Naive thymus-derived CD8-positive, alpha-beta T cell (primary cell): ENCODE measurements at places on chromosomes 6 and 20.

- H3K27me3 ChIP-seq, result peaks cover 13% of the 10 kb centered on the region
- no peak overlapping the region for H3K4me3 ChIP-seq
- H3K27ac ChIP-seq, result no peak overlapping the region
- no peaks in the 10 kb centered on the region for H3K4me1 ChIP-seq
These were observed 27.4 kb upstream of the LRRN4 start for GRCh38 chr20:6081236-6081635.

DNA sequence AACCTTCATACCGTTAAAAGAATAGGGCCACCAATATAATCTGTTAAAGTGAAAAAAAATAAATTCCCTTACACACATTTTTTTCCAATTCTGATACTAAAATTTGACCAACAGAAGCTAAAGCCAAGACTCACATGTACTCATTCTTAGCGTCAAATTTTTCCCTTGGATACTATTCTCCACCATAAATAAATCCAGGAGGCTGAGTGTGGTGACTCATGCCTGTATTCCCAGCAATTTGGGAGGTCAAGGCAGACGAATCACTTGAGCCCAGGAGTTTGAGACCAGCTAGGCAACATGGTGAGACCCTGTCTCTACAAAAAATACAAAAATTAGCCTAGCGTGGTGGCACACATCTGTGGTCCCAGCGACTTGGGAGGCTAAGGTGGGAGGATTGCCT lies 43.9 kb downstream of the SCML4 start:
- DNase-seq, result no peak
- no peak overlapping the region for H3K27ac ChIP-seq
- H3K4me1 ChIP-seq, result peaks cover 23% of the 10 kb centered on the region
- H3K27me3 ChIP-seq, result no peaks in the 10 kb centered on the region
- no peak overlapping the region for H3K4me3 ChIP-seq

- DNase-seq, result no peak
- no peak overlapping the region for H3K4me3 ChIP-seq
- H3K27me3 ChIP-seq, result no peaks in the 10 kb centered on the region
- no peak overlapping the region for H3K27ac ChIP-seq
These were observed 3.0 kb upstream of the ZNF335 start for GRCh38 chr20:45974896-45975565.

GRCh38 chr6:87684895-87685654 lies 17.0 kb downstream of the AKIRIN2 start:
- H3K36me3 ChIP-seq, result peaks cover 4% of the 10 kb centered on the region
- DNase-seq, result no peak
- H3K4me1 ChIP-seq, result peaks cover 21% of the 10 kb centered on the region
- no peak overlapping the region for H3K4me3 ChIP-seq

- H3K27ac ChIP-seq, result no peak overlapping the region
- no peaks in the 10 kb centered on the region for H3K36me3 ChIP-seq
These were observed 31.5 kb downstream of the PMEPA1 start for GRCh38 chr20:57678340-57678739.

DNA sequence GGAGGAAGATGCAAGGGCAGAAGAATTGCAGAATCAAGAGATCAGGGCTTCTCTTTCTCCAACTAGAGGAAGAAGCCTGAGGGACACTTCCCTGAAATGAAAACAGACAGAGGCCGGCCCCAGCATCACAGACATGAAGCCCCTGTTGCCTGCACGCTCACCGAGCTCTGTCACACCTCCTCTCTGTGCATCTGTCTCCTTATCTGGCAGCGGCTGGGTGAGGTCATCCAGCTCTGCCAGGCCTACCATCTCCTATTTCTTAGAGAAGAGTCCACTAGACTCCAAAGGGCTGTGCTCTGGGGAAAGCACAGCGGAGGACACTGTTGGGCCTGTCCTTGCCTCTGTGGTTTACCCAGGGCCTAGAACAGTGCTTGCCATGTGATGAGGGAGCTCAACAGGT lies 71.9 kb upstream of the MLN start:
- peaks cover 4% of the 10 kb centered on the region for H3K4me1 ChIP-seq
- H3K4me3 ChIP-seq, result no peak overlapping the region
- no peak for DNase-seq

DNA sequence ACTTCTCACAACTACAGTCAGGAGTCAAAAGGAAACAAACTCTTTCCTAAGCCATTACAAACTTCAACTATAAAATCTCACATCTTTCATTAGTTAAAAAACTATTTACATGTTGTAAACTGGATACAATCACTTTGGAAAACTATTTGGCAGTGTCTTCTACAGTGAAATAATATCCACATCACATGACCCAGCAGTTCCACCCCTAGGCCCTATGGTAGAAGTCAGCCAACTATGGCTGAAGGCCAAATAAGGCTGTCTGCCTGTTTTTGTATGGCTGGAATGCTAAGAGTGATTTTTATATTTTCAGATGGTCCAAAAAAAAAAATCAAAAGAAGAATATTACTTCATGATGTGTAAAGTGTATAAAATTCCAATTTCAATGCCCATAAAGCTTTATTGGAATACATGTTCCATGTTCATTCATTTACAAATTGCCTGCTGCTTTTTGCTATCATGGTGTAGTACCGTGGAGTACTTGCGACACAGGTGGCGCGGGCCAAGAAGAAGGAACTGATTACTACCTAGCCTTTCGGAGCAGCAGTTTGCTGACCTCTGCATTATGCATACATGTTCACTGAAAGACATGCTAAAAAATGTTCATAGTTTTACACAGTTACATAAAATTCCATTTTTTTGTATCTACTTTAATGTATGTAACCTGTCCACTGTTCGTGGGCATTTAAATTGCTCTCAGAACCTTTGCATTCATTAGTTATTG lies 129.0 kb downstream of the KIF16B start:
- no peaks in the 10 kb centered on the region for H3K27me3 ChIP-seq
- H3K27ac ChIP-seq, result no peak overlapping the region
- H3K36me3 ChIP-seq, result peaks cover 29% of the 10 kb centered on the region
- no peak overlapping the region for H3K4me3 ChIP-seq
- DNase-seq, result no peak
- H3K4me1 ChIP-seq, result peaks cover 11% of the 10 kb centered on the region

GRCh38 chr6:13694562-13694961 lies 17.1 kb downstream of the RANBP9 start:
- H3K27ac ChIP-seq, result peak overlapping the region; percentile 60
- no peak for DNase-seq
- H3K36me3 ChIP-seq, result peaks cover 30% of the 10 kb centered on the region
- no peaks in the 10 kb centered on the region for H3K27me3 ChIP-seq
- no peak overlapping the region for H3K4me3 ChIP-seq
- peaks cover 62% of the 10 kb centered on the region for H3K4me1 ChIP-seq

DNA sequence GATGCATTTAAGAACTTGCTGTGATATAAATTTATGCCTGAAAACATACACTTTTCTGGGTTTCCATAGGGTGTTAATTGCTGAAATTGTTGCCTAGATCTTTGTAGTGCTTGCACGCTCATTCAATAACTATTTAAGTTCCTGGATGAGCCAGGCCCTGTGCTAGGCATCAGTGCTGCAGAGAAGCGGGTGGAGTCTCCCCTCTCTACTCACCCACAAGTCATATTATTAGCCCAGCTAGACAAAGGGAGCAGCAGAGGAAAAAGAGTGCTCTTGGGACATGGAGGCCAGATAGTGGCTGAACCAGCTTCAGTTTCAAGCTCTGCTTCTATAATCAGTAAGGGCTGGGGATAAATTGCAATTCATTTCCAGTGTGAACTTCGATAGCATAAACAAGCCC lies 329.1 kb downstream of the TFAP2B start:
- no peak overlapping the region for H3K4me3 ChIP-seq
- no peaks in the 10 kb centered on the region for H3K4me1 ChIP-seq
- H3K36me3 ChIP-seq, result no peaks in the 10 kb centered on the region
- H3K27me3 ChIP-seq, result no peaks in the 10 kb centered on the region
- H3K27ac ChIP-seq, result no peak overlapping the region

DNA sequence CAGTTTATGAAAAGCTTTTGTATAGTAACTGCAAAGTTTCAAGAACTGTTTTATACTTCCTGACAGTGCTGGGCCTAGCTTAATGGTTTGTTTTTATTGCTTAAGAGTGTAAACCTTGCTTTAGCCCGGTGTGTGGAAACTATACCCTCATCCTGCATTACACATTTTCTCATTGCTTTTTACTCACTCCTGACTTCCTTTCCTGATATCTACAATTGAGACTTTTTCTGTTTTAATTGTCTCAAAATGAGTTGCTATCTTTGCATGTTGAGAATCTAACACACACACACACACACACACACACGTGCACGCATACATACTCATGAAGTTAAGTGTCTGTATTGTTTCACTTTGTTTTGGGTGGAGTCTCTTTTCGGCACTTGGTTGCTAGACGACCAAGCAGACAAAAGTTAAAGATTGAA lies 16.7 kb downstream of the BMP2 start:
- H3K27me3 ChIP-seq, result peaks cover 3% of the 10 kb centered on the region
- H3K4me3 ChIP-seq, result no peak overlapping the region
- no peak for DNase-seq
- H3K36me3 ChIP-seq, result no peaks in the 10 kb centered on the region

DNA sequence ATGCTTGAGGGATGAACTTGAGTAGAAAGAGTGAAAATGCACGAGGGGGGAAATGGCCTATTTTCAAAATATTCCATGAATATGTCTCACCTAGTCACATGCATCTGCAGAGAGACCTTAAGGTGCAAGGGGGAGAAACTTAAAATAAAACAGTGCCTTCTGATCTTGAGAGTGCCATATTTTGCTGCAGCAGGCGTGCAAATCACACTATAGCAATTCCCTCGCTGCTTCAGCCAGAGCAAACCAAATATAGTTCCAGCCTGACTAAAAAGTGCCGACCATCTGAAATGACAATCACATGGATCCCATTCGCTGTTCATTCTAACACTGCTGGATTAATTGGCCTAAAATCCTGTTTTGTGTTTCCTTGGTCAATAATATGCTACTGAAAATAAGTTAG lies 26.3 kb downstream of the KIAA0319 start:
- H3K4me3 ChIP-seq, result no peak overlapping the region
- no peak overlapping the region for H3K27ac ChIP-seq
- H3K4me1 ChIP-seq, result no peaks in the 10 kb centered on the region
- H3K27me3 ChIP-seq, result no peaks in the 10 kb centered on the region

DNA sequence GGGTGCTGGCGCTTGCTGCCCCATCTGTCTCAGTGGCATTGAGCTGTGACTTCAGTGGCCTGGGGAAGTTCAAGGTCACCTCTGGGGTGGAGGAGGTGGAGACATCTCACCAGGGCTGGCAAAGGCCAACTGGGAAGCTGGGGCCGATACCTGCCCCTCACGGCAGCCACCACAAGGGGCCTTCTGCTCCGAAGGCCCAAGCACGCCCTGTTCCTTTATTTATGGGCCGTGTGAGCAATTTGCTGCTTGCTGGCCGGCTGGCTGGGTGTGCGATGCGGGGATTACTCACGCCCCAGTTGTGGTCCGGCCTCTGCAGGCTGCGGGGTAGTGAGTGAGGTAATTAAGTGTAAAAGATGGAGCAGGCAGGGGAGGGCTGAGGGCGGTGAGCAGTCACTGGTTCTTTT lies 13.2 kb upstream of the SCRT2 start:
- H3K4me3 ChIP-seq, result no peak overlapping the region
- DNase-seq, result no peak
- no peaks in the 10 kb centered on the region for H3K4me1 ChIP-seq

- peaks cover 14% of the 10 kb centered on the region for H3K4me1 ChIP-seq
- H3K27ac ChIP-seq, result peak overlapping the region; percentile 7
- H3K36me3 ChIP-seq, result peaks cover 8% of the 10 kb centered on the region
- peak overlapping the region; percentile 8 for H3K4me3 ChIP-seq
- peak; percentile 7 for DNase-seq
- no peaks in the 10 kb centered on the region for H3K27me3 ChIP-seq
These were observed 42.3 kb downstream of the SLC22A23 start for GRCh38 chr6:3414327-3415081.

DNA sequence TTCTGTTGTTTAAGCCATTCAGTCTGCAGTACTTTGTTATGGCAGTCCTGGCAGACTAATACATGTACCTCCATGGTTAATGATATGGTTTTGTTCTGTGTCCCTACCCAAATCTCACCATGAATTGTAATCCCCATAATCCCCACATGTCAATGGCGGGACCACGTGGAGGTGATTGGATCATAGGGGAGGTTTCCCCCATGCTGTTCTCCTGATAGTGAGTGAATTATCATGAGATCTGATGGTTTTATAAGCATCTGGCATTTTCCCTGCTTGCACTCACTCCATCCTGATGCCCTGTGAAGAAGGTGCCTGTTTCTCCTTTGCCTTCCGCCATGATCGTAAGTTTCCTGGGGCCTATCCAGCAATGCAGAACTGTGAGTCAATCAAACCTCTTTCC lies 57.5 kb upstream of the NT5E start:
- H3K36me3 ChIP-seq, result no peaks in the 10 kb centered on the region
- DNase-seq, result no peak
- H3K4me1 ChIP-seq, result peaks cover 9% of the 10 kb centered on the region
- no peak overlapping the region for H3K4me3 ChIP-seq

GRCh38 chr6:119735530-119735929 lies 386.0 kb upstream of the MAN1A1 start:
- H3K4me3 ChIP-seq, result no peak overlapping the region
- H3K27me3 ChIP-seq, result no peaks in the 10 kb centered on the region
- no peak for DNase-seq

GRCh38 chr6:6085928-6086668 lies 79.4 kb upstream of the NRN1 start:
- H3K27me3 ChIP-seq, result peaks cover 11% of the 10 kb centered on the region
- no peak overlapping the region for H3K4me3 ChIP-seq
- H3K27ac ChIP-seq, result no peak overlapping the region
- DNase-seq, result no peak
- H3K36me3 ChIP-seq, result peaks cover 5% of the 10 kb centered on the region

- DNase-seq, result no peak
- no peak overlapping the region for H3K27ac ChIP-seq
- no peaks in the 10 kb centered on the region for H3K4me1 ChIP-seq
- no peaks in the 10 kb centered on the region for H3K36me3 ChIP-seq
- H3K27me3 ChIP-seq, result no peaks in the 10 kb centered on the region
- no peak overlapping the region for H3K4me3 ChIP-seq
These were observed 18.5 kb downstream of the SDC4 start for GRCh38 chr20:45329497-45330319.

- peaks cover 27% of the 10 kb centered on the region for H3K4me1 ChIP-seq
- DNase-seq, result no peak
These were observed 20.8 kb downstream of the GFOD1 start for GRCh38 chr6:13466304-13467215.

GRCh38 chr6:36038120-36038876 lies 10.7 kb downstream of the MAPK14 start:
- H3K27ac ChIP-seq, result peak overlapping the region; percentile 49
- peaks cover 83% of the 10 kb centered on the region for H3K4me1 ChIP-seq
- peak overlapping the region; percentile 38 for H3K4me3 ChIP-seq
- H3K36me3 ChIP-seq, result peaks cover 23% of the 10 kb centered on the region
- no peak for DNase-seq
- H3K27me3 ChIP-seq, result no peaks in the 10 kb centered on the region

DNA sequence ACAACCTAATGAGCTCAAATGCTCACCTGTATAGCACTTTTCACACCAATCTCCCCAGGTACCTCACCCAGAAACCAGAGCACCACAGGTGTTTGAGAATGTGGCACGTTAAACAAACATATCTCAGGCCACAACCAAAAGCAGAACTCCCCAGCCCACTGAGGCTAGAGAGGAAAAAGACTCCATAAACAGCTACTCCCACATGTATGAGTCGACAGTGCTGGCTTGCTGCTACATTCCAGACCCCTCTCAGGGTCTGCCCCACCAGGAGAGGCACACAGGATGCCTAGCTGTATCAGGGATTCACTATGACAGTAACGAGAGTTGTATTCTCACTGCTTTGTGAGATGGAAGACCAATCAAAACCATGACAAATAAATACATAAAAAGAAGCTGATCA lies 242.6 kb upstream of the ARID1B start:
- H3K36me3 ChIP-seq, result no peaks in the 10 kb centered on the region
- DNase-seq, result no peak
- no peak overlapping the region for H3K4me3 ChIP-seq

GRCh38 chr6:24517659-24518543 lies 23.1 kb downstream of the ALDH5A1 start:
- peaks cover 64% of the 10 kb centered on the region for H3K36me3 ChIP-seq
- H3K27ac ChIP-seq, result peak overlapping the region; percentile 58
- no peak overlapping the region for H3K4me3 ChIP-seq
- H3K4me1 ChIP-seq, result peaks cover 6% of the 10 kb centered on the region
- H3K27me3 ChIP-seq, result no peaks in the 10 kb centered on the region
